ENCODE measurements at places on chromosomes 5 and 9.

- DNase-seq, result no peak
Measured at GRCh38 chr5:79301046-79301712, 65.2 kb downstream of the JMY start.

GRCh38 chr9:118215549-118215948, 511.3 kb downstream of the TLR4 start:
- no peak for DNase-seq

GRCh38 chr9:691825-692400, 149.6 kb upstream of the DMRT1 start:
- no peak for DNase-seq

GRCh38 chr9:127734247-127734746, 797 bp downstream of the TOR2A start:
- DNase-seq, result no peak

GRCh38 chr5:149455889-149456409, 76.9 kb upstream of the IL17B start:
- DNase-seq, result no peak

GRCh38 chr9:73149371-73150067, 2.1 kb upstream of the ANXA1 start:
- DNase-seq, result peak; percentile 65

Measured in MM.1S (cell line).